ENCODE measurements at places on chromosomes 5 and 9.
A peak's percentile ranks its signal among the peaks of the same experiment; 100 is the strongest.

- no peak for DNase-seq
These were observed 22.8 kb downstream of the PTCH1 start for GRCh38 chr9:95494022-95494415.

- DNase-seq = no peak
These were observed 544 bp upstream of the SNX24 start for GRCh38 chr5:122844910-122845228.

GRCh38 chr5:91114658-91115057 lies 268.5 kb downstream of the ARRDC3 start:
- DNase-seq = no peak

- DNase-seq = no peak
These were observed 49.6 kb downstream of the LRSAM1 start for GRCh38 chr9:127500862-127501261.

DNA sequence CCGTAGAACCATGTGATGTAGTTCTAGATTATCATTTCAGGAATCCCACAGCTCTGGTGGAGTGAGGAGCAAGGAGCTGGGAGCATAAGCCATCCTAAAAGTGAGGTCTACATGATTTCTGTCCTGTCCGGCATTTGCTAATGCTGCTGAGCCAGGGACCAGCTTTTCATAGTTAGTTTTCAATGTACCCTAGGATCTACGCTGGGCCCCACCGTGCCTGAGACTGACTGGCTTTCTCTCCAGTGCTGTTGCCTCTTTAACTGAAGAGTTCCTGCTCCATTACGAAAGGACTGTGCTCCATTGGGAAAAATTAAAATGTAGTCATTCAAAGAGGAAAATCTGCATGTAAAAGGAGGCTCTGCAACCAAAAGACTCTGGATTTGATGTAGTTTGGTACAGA lies 634.8 kb downstream of the DMRTA1 start:
- DNase-seq = no peak

DNA sequence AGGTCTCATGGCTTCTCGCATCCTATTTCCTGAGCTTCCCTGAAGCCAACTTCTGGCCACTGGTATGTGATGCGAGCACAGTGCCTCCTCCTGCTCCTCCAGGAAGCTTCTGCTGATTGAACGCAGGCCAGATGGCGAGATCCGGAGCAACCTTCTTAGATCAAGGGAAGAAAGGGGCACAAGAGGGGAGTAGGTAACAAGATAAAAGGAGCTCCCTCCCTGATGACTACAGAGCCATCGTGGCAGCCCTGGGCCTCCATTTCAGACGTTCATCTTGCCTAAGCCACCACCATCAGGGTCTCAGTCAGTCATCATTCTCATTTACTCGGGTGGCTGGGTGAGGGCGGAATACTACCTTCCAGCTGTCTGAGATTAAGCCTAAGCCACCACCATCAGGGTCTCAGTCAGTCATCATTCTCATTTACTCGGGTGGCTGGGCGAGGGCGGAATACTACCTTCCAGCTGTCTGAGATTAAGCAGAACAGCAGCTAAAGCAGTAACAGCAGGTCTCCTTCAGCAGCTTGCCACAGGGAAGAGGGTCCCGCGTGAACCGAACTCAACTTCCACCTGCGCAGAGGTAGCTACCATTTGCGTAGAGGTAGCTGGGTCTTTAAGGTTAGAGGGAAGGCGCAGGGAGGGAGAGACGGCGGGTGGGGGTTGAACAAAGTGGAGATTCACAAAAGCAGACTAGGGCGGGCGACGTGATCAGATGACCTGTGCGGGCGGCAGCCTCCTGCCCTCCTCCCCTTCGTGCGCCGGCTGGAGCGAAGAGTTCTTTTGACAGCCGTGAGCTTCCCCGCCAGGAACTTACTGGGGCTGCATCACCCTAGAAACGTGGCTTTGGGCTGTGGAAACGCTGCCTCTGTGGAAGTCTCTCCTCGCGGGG lies 27.9 kb upstream of the MGAT1 start:
- DNase-seq = peak; percentile 33

- no peak for DNase-seq
These were observed 211.2 kb downstream of the GOLPH3 start for GRCh38 chr5:31962871-31963307.

GRCh38 chr5:1321576-1321975 lies 23.3 kb downstream of the CLPTM1L start:
- DNase-seq = no peak

DNA sequence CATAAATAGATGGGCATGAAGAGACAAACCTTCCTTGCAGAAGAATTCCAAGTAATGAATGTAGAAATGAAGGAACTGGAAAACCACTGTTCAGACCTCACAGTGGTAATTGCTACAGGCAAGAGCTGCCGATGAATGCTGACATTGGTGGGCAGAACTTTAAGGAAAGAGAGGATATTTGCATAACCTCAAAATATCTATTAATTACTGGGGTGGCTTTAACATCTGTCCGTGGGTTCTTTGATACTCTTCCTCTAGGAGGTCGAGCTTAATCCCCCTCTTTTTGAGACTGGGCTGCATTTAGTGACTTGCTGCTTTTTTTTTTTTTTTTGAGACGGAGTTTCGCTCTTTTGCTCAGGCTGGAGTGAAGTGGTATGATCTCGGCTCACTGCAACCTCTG lies 34.7 kb downstream of the LAMC3 start:
- DNase-seq = no peak

DNA sequence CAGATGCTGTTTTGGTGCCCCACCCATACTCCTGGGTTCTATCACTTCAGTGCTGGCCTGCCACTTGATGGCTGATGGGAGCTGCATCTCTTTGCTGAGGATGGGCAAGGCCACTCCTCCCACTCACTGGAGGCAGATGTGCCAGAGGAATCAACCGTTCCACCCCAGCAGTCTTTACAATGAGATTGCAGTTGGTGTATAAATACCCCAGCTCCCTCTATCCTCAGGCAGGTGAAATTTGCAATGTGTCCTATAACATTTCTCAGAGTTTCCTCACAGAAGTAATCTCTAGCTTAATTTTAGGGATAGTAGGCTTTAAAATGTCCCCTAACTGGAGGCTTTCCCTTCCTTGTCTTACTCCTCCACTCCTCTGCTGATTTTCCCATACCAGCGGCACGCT lies 36.5 kb upstream of the ERCC6L2 start:
- no peak for DNase-seq

GRCh38 chr5:74422671-74423070 lies 217.9 kb downstream of the ENC1 start:
- DNase-seq = no peak

GRCh38 chr9:126581893-126582292 lies 31.8 kb upstream of the LMX1B start:
- DNase-seq = no peak

DNA sequence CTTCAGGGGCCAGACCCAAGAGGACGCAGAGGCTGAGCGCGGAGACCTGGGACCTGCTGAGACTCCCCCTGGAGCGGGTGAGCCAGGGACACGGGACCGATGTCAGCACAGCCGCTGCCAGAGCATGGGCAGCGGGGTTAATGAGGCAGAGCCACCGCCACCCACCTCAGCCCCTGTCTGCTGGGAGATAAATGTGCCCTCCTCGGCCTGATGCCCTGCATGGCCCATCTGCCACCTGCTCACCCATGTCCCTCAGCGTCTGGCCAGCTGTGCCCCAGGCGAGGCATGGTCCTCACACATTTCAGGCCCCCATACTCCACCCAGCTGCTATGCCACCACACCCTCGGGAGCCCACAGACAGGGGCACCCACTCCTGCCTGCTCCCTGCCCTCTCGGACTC lies 14.9 kb downstream of the DNLZ start:
- no peak for DNase-seq

- DNase-seq = no peak
These were observed 69.3 kb downstream of the SHB start for GRCh38 chr9:37999588-38000189.

DNA sequence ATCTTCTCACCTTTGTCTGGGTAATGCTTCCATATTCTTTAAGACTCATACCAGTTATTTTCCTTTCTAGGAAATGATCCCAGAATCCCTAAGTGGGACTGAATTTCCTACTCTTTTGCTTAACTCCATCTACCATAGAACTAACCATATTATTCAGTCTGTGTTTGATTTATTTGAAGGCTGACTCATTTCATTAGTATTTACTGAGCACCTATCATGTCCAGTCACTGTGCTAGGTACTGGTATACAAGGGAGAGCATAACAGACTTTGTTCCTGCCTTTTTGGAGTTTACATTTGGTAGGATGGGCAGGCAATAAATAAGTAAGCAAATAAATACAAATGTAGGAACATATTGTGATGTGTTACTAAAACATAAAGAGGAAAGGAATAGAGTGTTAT lies 4.3 kb downstream of the NPR2 start:
- no peak for DNase-seq

GRCh38 chr5:1245905-1246576 lies 20.9 kb downstream of the SLC6A18 start:
- DNase-seq = no peak

GRCh38 chr5:56339732-56340131 lies 106.6 kb upstream of the ANKRD55 start:
- DNase-seq = no peak

- no peak for DNase-seq
These were observed 83.7 kb upstream of the SLC12A2 start for GRCh38 chr5:127999909-128000308.

DNA sequence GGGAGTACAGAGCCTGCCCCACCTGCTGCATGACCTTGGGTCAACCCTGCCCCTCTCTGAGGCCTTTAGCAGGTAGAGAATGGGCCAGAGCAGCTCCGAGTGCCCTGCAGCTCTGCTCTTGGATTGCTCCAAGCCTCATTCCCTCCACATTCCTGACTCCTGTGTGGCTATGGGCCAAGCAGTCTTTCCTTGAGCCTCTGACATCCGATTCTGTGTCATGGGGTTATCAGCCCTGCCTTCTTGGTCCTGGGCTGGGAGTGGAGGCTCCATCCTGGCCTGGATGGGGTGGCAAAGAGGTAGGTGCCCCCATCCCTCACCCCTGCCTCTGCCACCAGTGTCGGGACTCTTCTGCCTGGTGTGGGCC lies 13.7 kb downstream of the FPGS start:
- DNase-seq = no peak

GRCh38 chr5:40396317-40396716 lies 283.4 kb upstream of the PTGER4 start:
- DNase-seq = no peak

GRCh38 chr5:78501411-78502352 lies 141.3 kb downstream of the SCAMP1 start:
- DNase-seq = no peak

- no peak for DNase-seq
These were observed 308.3 kb downstream of the ZSWIM6 start for GRCh38 chr5:61640179-61641021.

GRCh38 chr9:90165281-90165680 lies 477.3 kb downstream of the DIRAS2 start:
- DNase-seq = no peak

- no peak for DNase-seq
These were observed 615.0 kb downstream of the RAB3C start for GRCh38 chr5:59197911-59198310.

- DNase-seq = peak; percentile 57
These were observed 144.7 kb downstream of the SAXO1 start for GRCh38 chr9:18888290-18888689.

- no peak for DNase-seq
These were observed 25.2 kb downstream of the TDRD7 start for GRCh38 chr9:97437051-97437600.

DNA sequence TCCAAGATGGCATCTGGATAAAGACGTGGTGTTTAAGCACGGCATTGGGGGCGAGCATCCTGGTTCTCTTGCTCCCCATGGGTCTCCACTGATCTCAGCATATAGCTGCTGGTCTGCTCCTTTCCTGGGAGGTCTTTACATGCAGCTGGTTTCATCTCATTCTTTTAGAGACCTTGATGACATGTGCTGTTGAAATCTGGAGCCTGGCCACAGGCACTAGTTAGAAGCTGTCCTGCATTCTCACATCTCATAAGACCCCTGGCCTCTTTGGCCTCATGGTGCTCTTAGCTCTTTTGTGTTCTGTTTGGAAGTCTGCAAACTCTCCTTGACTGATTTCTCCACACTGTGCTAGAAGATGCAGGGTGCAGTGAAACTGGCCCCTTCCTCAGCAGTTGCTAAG lies 113.0 kb downstream of the SMARCA2 start:
- DNase-seq = no peak

DNA sequence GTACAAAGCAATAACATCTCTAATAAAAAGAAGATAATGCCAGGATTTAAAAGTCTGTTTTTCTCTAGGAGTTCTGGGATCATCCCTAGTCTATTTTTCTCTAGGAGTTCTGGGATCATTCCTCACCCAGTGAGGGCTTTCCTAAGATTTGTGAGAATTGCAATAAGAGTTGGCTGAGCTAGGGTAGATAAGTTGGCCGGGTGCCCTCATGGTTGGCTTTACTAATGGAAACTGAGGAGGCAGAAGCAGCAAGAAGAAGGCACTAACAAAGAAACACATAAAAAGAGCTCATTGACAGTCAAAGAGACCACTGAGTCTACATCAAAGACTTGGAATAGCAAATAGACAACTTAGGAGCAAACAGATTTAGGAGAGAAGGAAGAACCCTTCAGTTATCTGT lies 4.2 kb downstream of the SLC1A3 start:
- no peak for DNase-seq

GRCh38 chr5:136080113-136080482 lies 51.3 kb downstream of the TGFBI start:
- no peak for DNase-seq

DNA sequence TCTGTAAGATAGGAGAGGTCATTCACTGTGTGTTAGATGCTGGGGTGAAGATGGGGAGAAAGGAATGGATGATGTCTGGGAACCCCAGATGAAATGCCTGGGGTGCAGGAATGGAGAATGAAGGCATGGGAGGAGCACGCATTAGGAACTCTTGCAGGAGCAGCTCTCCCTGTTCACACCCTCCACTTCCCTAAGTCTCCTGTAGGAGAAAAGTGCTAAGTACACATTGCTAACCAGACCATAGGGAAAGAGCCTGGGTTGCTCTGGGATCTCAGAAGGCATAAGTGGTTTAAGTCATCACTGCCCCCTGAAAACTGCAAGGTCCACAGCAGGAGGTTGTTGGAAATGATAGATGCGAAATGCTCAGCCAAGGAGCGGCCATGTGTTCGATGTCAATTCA lies 163.1 kb downstream of the SEC61B start:
- DNase-seq = no peak

Data from NCI-H446 (cell line).